Stimulated activated memory B cell treated with anti-CD40 and anti-IgM and Interleukin-4, amounts not matched to agents 10 μg/mL and 1 μg/mL and 100 μg/mL, for 72 hours (primary cell): ENCODE measurements at places on chromosomes 12 and 14.
A peak's percentile ranks its signal among the peaks of the same experiment; 100 is the strongest.

DNA sequence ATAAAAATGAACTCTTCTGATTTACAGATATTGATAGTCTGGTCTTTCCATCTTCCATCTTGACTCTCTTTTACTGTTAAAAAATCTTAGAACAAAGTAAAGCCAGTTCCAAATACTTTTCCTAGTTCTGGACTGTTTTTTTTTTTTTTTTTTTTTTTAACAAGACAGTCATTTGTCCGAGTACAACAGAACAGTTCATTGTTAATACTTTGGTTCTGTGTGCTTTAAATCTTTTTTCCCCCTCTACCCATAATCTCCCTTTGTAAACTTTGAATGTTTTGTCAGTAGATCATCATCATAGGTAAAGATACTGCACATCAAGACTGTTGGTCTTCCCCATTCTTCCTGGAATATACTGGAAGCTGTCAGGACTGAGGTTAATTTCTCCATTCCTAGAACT lies 38.0 kb downstream of the ADIPOR2 start:
- ATAC-seq = no peak

GRCh38 chr14:43001731-43002130 lies 1395.1 kb downstream of the LRFN5 start:
- ATAC-seq = no peak

GRCh38 chr12:79012636-79013035 lies 148.1 kb downstream of the SYT1 start:
- ATAC-seq = no peak

- no peak for ATAC-seq
Observed at GRCh38 chr14:29042551-29042950, 276.0 kb downstream of the FOXG1 start.

- ATAC-seq = no peak
Observed at GRCh38 chr12:75364919-75365318, 26.0 kb upstream of the GLIPR1L2 start.

DNA sequence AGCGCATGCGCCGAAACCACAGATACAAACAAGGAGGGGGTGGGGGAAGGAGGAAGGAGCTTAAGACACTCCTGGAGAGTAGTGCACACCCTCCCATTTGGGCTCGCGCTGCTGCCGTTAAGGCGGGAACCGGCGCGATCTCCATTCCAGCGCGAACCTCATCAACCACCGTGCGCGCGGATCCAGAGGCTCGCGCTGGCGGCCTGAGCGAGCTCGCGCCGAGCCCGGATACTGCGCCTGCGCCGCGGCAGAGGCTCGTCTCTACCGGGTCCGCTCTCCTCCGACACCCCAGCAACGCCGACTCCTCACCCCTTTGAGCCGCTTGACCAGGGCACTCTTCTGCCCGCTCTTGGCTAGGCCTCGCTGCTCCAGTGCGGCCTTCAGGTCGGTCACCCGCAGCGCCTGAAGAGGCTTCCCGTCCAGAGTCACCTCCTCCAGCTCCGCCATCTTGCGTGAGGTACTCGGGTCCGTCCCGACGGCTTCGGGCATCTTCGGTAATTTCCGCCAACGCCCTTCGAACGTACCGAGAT lies at the start of gene ACIN1:
ACIN1 (minus strand) TSS at position 471 of the 530 bp plus-strand sequence; CDS start at position 447, 24 bp downstream.
- peak; percentile 62 for ATAC-seq
